Activated CD4-positive, alpha-beta T cell treated with anti-CD3 and anti-CD28 coated beads for 48 hours (primary cell): ENCODE measurements at places on chromosomes 3 and 15.

- DNase-seq, result no peak
Observed at GRCh38 chr15:65619626-65620290, 2.0 kb upstream of the SLC24A1 start.

- DNase-seq, result no peak
Observed at GRCh38 chr15:95259965-95260364, 1028.6 kb downstream of the MCTP2 start.

GRCh38 chr15:78969687-78970349, 25.0 kb upstream of the CTSH start:
- DNase-seq, result no peak

DNA sequence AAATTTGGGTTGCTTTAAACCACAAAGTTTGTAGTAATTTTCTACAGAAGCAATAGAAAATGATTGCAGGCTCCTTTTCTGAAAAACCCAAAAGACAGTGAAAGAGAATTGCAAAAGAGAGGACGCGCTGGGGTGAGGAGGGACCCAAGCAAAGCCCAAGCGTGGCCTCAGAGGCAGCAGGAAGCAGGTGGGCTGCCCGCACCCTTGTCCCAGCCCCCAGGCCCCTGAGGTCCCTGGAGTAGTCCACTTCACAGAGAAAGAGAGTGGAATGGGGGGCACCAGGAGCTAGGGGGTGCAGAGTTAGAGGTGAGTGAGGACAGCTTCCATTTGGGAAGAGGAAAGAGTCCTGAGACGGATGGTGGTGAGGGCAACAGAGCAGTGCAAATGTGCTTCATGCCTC, 11.6 kb downstream of the DNAJB8 start:
- DNase-seq, result no peak

GRCh38 chr3:177595530-177596188, 398.4 kb upstream of the TBL1XR1 start:
- DNase-seq, result no peak
